ENCODE measurements at places on chromosomes 12 and 14. TPM values are rescaled to one million over a fixed set of nuclear protein-coding genes. Genes with fewer than 3 reads are reported as not detected.

GRCh38 chr14:99519931-99520421 is 38.8 kb downstream of the CCNK start:
- DNase-seq: no peak

GRCh38 chr14:71686677-71687076 is 245.6 kb upstream of the RGS6 start:
- no peak for DNase-seq

The TAS2R14 gene
- 6.8 TPM for total RNA-seq

The KRT85 gene
- total RNA-seq: 98.6 TPM

The TSPAN8 gene
- total RNA-seq: 3.7 TPM

- DNase-seq: no peak
These were observed 47.3 kb downstream of the PRKAB1 start for GRCh38 chr12:119715268-119715620.

The SLC6A12 gene
- 0.10 TPM for total RNA-seq

The HOTAIR gene
- 0.79 TPM for total RNA-seq

DNA sequence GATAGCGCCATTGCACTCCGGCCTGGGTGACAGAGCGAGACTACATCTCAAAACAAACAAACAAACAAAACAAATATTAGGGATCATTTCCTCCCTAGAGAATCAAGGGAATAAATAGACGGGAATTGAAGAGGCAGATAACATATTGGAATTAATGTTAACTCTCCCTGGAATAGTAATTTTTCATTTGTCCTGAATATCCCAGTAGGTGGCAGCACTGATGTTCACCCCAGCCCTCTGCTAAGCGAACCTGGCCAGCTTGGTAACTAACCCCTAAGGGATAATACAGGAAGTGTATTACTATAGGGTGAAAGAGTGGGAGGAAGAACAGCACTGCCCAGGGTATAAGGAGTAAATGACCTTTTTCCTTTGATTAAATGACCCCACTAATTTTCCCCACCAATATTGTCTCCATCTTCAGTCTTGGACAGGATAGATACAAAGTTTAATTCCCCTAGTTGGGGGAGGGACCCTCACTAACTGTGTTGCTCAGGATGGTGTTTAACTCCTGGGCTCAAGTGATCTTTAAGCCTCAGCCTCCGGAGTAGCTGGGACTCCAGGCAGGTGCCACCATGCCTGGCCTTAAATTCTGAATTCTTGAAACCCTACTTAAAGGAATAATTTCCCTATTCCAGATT is 40.5 kb downstream of the SLC2A14 start:
- DNase-seq: no peak

DNA sequence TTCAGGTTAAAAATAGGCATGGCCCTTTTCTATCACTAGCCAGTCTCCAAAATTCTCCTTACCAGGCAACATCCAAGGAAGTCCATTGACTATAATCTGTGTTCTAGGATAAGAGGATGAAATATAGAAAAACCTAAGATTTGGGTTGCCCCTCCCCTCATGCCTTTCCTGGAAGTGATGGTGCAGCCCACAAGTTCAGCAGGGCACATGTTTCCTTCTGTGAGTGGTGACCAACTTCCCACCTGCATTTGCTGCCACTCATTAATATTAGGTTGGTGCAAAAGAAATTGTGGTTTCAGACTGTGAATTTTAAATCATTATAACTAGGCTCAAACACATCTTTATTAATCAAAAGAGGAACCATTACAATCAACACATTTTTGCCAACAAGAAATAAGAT is 250.5 kb upstream of the FKBP4 start:
- no peak for DNase-seq

DNA sequence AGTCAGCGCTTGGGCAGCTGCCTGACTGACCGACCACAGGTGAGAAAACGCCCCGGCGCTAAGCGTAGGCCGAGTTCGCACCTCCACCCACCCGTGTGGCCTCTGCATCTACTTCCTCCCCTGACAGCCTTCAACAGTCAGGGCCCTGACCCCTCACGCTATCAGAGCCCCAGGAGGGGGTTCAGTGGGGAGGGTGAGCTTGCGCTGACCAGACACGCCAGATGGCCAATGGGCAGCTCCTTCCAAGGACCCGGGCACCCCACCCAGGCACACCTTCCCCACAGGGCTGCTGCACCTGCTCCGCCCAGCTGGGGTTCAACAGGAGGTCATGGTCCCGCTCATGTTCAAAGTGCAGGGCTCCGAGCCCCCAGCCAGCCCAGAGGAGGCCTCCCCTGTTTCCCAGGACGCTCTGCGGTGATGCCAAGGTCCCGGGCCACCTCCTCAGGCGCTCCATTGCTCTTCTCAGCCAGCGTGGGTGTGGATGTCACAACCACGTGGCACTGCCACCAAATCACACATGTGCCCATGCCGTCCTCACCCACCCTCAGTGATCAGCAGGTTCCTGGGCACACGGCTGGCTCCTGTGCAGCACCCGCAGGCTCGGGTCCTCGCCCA is 48.7 kb upstream of the BCL11B start:
- no peak for DNase-seq

The PTPRR gene
- total RNA-seq: 0.49 TPM

DNA sequence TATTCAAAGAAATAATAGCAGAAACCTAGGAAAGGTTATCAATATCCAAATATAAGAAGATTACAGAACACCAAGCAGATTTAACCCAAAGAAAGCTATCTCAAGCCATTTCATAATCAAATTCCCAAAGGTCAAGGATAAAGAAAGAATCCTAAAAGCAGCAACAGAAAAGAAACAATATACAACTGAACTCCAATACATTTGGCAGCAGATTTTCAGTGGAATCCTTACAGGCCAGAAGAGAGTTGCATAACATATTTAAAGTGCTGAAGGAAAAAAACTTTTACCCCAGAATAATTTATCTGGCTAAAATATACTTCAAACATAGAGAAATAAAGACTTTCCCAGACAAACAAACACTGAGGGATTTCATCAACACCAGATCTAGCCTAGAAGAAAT is 54.3 kb downstream of the DENND5B start:
- DNase-seq: peak; percentile 63

The VASH1 gene
- total RNA-seq: 10.5 TPM

GRCh38 chr14:51660741-51661140 is 9.0 kb downstream of the FRMD6 start:
- no peak for DNase-seq

The ACSM4 gene
- total RNA-seq: not detected

DNA sequence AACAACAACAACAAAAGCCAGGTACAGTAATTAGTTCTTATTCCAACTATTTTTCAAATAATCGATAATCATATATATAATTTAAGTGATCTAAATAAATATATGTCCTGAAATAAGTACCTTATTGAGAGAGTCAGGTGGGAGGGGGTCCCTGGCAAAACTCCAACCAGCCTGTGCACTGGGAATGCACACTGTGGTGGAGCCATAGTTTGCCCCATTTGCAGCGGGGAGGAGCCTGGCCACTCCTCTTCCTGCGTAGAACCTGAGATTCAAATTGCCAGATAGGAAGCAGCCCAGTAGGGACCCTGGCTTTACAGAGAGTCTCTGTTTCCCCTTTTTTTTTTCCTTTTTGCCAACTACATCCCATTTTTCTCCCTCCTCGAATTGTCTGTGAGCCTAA is 26.4 kb downstream of the CPNE8 start:
- no peak for DNase-seq

The MARS1 gene
- 51.8 TPM for total RNA-seq

GRCh38 chr12:130838284-130838950 is 633 bp downstream of the STX2 start:
- no peak for DNase-seq

DNA sequence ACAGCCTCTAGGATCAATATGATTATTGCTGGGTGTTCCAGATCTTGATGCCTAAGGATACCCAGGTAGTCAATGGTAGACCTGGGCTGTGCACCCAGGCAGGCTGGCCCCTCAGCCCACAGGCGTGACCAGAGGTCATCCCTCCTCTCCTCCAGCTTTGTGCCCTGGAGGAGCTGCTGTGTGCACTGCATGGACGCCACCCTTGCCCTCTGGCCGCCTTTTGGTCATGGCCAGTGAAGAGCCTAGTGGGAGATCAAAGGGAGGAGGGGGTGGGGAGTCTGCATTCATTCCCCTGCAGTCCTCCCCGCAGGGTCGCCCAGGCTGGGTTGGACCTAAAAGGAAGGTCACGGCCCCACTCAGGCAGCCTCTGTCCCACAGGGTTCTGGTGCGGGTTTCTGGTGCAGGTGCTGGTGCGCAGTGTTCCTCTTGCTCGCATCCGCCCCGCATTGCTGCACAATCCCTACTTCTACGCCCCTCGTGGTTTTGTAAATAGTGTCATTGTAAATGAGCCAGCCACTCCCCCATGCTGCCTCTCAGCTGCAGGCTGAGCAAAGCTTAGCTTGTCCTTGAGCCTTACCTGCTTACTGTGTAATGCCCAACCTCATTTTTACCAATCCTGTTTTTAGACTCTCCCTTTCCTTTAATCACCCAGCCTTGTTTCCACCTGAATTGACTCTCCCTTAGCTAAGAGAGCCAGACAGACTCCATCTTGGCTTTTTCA is 55.3 kb downstream of the PSMA6 start:
- DNase-seq: no peak
